ENCODE measurements at places on chromosomes 7 and 10.

GRCh38 chr10:33801705-33802104 is 467.2 kb upstream of the NRP1 start:
- DNase-seq: no peak

- DNase-seq: no peak
Measured at GRCh38 chr10:2893158-2893845, 174.0 kb upstream of the PFKP start.

- DNase-seq: no peak
Measured at GRCh38 chr7:104946338-104946737, 67.7 kb upstream of the KMT2E start.

- DNase-seq: peak; percentile 10
Measured at GRCh38 chr7:140005754-140006503, 56.8 kb downstream of the PARP12 start.

GRCh38 chr7:102874166-102874829 is 38.5 kb upstream of the LRRC17 start:
- no peak for DNase-seq

GRCh38 chr7:84207615-84208014 is 13.0 kb upstream of the SEMA3A start:
- DNase-seq: no peak

DNA sequence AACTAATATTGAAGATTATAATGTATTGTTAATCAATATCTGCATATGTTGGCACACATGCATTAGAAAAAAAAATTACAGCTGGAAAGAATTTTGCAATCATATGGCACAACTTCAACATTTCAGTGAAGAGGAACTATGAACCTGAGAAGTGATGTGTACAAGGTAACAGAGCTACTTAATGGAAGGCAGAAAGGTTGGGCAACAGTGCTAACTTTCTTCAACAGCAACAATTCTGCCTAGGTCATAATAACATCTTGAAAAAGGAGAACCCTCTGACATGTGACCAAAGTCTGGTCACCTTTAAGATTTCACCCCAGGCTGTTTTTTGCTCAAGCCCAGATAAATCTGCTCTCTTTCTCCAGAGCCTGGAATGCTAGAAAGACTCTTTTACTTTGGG is 47.9 kb upstream of the SKAP2 start:
- DNase-seq: no peak

- DNase-seq: no peak
Measured at GRCh38 chr10:107686095-107686494, 521.6 kb upstream of the SORCS1 start.

- no peak for DNase-seq
Measured at GRCh38 chr10:70232859-70233108, 445 bp downstream of the PPA1 start.

GRCh38 chr7:4202954-4203353 is 479.1 kb upstream of the FOXK1 start:
- no peak for DNase-seq

- DNase-seq: no peak
Measured at GRCh38 chr10:120511165-120511564, 54.1 kb downstream of the PLPP4 start.

- DNase-seq: no peak
Measured at GRCh38 chr7:98969386-98969785, 91.1 kb downstream of the TRRAP start.

DNA sequence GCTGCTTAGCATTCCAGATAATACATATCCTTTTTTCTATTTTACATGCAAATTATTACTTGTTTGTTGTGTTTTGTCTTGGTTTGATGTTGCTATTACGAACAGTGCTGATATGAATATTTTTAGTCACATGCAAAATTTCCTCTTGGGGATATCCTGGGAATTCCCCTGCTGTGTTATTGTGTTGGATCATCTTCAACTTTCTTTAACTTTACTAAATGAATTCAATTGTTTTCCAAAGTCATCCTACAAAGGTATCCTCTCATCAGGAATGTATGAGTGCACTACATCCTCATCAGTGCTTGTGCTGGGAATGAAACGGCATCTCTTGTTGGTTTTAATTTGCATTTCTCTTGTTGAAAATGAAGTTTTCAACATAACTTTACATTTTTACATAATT is 87.1 kb downstream of the AASS start:
- no peak for DNase-seq

DNA sequence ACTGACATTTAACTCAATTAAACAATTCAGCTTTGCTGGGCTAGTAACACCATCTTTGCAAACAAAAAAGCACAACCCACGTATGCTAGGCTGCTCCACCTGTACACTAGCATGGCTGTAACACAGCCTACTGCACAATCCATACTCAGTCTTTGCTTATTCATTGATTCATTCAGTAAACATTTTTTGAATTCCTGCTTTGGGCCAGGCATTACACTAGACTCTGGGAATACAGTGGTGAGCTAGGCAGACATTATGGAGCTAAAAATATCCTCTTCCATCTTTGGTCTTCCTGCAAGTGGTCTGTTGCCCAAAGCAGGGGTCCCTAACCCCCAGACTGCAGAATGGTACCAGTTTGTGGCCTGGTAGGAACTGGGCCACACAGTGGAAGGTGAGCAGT is 9.9 kb downstream of the CNNM1 start:
- no peak for DNase-seq

DNA sequence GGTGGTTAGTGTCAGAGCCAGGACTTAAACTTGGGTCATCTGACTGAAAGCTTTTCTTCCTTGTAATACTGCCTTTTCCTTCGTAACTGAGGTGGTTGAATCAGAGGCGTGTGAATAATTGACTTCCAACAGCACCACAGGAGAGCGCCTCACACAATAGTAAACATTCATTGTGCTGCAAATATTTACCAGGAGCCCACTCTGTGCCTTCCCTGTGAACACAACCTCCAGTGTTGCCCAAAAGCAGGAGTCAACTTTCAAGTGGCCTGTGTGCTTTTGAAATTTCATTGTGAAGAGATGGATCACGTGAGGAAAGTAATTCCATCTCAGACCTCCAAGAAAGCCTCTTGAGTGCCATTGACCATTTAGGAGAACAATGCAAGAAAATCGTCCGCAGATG is 60.2 kb downstream of the ADRA2A start:
- no peak for DNase-seq

GRCh38 chr10:36254199-36254598 is 612.1 kb upstream of the FZD8 start:
- DNase-seq: no peak

DNA sequence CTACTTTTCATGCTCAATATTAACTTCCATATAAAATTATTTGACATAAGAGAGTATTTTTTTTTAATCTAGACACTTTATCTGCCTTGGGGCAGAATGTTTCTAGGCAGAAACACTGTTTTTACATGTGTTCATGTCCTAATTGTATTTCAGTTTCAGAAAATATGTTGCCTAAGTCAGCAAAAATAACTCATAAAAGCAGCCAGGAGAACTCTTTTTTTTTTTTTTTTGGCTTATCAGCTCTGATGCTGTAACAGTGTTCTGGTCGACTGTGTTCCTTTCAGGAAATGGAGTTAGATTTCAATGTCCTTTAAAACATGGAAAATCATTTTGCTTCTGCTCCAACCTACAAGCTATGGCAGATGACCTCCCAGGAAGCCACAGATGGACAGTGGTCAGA is 63.2 kb upstream of the OPALIN start:
- DNase-seq: no peak

- DNase-seq: peak; percentile 83
Measured at GRCh38 chr10:71068861-71069271, 143.5 kb upstream of the UNC5B start.

DNA sequence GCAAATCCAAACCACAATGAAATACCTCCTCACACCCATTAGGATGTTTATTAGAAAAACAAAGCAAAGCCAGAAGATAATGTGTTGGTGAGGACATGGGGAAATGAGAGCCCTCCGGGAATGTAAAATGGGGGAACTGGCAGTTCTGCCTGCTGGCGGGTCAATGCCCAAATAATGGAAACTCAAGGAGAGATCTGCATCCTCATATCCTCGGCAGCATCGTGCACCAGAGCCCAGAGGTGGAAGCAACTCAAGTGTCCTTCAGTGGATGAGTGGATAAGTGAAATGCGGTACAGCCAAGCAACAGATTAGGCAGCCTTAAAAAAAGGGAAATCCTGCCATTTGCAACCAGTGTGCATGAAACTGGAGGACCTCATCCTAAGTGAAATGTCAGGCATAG is 325.2 kb downstream of the WDR37 start:
- DNase-seq: no peak

DNA sequence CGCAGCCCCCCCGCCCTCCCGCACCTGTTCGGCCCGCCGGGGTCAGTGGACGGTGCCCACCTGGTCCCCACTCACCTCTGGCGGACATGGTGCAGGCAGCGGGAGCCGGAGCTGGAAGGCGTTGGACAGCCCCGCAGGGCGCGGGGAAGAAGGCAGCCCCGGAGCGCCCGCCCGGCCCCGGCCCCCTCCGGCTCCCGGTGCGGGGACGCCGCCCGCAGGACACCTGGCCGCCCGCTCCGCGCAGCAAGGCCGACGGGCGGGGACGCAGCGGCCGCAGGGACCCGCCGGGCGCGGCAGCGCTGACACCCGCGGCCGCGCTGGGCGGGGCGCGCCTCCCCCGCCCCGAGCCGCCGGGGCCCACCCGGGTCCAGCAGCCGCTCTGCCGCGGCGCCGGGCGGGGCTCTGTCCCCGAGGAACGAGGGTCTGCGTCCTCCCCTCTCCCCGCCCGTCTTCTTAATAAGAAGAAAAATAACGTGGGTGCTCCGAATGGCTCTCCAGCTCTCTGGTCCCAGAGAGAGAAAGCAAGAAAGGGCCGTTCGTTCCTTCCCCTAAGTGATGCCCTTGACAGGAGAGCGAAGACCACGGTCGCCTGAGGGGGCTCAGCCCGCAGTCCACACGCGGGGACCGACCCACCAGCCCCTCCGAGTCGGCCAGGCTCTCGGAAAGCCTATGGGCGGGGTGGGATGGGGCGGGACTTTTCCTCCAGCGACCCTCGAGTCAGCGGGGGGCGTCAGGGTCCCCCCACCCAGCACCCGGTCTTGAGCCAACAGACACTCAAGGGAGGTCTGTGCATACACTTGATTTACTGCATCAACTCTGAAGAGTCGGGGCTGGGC is 53.4 kb upstream of the FHIP2A start:
- no peak for DNase-seq

- DNase-seq: no peak
Measured at GRCh38 chr7:147380926-147381325, 1209.6 kb upstream of the C7orf33 start.

DNA sequence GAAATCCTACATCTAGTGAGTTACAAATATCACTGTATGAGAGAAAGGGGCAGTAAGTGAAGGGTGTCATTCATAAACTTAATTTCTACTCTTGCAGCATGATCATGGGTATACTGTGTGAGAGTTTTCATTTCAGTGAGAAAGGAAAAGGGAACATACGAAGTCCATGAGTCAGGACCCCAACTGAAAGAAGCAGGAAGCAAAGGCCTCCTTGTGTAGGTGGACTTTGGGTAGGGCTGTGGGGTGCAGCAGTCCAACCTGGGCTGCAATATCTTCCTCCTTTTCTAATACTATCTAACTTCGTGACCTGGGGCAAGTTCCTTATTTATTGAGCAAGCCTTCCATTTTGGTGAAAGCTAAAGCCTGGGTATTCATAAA is 248.2 kb upstream of the TCF7L2 start:
- DNase-seq: no peak

DNA sequence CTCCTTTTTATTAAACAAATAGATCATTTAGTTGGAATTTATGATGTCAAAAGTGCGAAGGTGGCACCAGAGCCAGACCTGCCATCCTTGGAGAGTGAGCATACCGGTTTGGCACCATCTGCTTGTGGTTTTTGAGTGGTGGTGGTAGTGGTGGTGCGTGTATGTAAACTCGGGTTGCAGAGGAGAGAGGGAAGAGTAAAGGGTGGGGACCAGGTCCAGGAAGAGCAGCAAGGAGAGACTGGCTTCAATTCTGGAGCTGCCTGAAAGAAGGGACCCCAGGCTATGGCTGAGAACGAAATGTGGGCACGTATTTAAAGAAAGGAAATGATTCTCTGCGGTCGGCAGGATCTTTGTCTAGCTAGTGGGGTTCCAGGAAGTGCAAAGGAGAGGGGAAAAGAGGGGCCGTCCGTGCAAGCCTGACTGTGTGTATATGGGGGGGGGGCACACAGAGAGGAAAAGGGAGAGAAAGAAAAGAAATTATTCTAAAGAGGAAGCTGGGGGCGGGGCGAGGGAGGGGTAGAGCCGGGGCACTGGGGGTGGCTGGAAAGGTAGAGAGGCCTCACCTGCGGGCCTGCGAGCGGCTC is 448 bp upstream of the GOLGA7B start:
- DNase-seq: peak; percentile 61
